ENCODE measurements at places on chromosomes 11 and 22.

DNA sequence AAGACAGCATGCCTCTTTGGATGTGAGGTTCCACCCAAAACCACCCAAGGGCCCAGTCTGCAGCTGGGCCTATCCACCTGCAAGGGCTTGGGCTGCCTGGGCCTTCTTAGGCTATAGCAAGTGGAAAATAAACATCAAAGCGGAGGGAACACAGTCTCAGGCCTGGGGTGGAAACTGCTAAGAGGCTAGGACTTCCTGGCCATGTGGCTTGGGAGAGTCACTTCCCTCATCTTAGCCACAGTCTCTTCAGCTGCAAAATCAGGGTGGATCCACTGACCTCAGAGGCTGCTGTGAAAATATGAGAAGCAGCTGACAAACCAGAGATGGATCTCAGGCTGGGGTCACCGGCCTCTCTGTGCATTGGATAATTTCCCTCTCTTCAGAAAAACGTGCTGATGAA lies 30.6 kb upstream of the TFIP11 start:
- peak; percentile 70 for DNase-seq

GRCh38 chr22:46619240-46619829 lies 851 bp upstream of the GRAMD4 start:
- DNase-seq = no peak

DNA sequence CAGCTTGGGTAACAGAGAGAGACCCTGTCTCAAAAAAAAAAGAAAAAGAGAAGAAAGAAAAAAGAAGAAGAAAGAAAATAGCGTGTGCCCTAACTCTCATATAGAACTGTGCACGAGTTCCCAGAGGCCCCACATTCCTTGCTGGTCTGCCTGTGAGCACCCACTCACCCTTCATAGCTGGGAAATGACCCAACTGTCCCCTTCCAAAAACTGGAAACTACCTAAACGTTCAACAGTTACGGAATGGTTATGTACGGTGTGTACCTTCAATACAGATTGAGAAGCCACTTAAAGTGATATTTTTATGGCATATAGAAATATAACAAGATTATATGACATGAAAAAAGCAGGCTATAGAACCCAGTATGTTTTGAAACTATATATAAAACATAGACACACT lies 82.0 kb downstream of the PARVA start:
- no peak for DNase-seq

DNA sequence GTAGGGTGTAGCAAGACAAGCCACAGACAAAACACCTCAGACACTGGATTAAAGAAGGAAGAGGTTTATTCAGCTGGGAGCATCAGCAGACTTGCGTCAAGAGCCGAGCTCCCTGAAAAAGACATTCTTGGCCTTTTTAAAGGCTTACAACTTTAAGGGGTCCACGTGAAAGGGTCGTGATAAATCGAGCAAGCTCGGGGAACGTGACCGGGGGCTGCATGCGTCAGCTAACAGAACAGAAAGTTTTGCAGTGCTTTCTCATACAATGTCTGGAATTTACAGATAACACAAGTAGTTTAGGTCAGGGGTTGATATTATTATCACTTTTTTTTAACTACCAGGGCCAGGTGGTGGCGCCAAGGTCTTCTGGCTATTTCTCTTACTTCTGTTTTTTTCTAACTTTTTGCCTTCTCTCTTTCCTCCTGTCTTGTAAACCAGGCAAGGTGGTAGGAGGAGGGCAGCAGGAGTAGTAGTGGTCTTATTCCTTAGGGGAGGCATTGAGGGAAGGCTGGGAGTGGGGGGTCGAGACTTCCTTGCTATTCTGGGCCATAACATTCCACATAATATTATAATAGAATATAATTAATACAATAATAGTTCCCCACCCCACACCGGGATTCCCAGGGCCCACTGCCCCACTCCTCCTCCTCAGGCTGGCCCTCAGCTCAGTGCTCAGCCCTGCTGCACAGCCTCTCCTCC lies 587 bp upstream of the ALDH3B1 start:
- peak; percentile 65 for DNase-seq

- DNase-seq = no peak
Measured at GRCh38 chr11:113188371-113188834, 126.0 kb upstream of the TTC12 start.

- DNase-seq = no peak
Measured at GRCh38 chr11:78737301-78737700, 162.6 kb upstream of the NARS2 start.

- peak; percentile 58 for DNase-seq
Measured at GRCh38 chr11:88552379-88553062, 215.0 kb upstream of the CTSC start.

DNA sequence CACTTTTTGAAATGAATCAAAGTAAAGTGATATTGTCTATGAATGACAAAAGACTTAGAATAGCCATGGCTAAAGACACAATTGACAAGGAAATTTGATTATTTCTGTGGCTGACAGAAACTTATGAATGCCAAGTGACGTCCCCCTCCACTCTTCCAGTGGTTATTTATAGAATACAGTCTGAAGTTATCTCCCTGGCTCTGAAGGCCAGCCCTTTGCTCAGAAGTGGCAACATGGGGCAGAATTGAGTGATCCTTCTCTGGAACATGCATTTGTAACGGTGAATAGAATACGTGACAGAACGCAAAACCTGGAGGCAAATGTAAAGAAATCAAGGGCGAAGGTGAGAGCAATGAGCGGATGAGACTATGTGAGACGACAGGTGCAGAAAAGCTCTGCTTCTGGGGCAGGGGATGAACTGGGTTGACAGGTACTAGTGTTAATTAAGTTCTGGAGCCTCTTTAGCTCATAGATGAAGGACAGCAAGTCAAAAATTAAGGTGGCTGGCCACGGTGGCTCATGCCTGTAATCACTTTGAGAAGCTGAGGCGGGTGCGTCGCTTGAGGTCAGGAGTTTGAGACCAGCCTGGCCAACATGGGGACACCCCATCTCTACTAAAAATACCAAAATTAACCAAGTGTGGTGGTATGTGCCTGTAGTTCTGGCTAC lies 585.7 kb upstream of the B3GAT1 start:
- no peak for DNase-seq

- DNase-seq = peak; percentile 72
Measured at GRCh38 chr22:36286096-36286957, 33.4 kb downstream of the APOL1 start.

DNA sequence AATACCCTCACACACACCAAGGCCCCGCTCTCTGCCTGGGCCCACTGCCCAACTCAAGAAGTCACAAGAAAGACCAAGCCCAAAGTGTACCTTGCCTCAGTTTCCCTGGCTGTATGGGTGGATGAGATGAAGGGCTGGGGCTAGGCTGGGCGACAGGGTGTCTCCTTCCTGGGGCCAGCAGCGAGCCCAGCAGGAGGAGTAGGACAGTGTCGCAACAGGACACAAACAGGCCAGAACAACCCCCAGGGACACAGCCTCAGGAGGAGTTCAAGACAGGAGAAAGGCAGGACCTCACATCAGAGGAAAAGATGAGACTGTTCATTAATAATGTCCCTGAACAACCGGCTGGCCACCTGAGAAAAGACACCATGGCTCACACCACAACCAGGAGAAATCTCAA lies 13.3 kb downstream of the CSNK1E start:
- no peak for DNase-seq

Measured in Kasumi-1 (cell line).